ENCODE measurements at places on chromosomes 11 and 22. TPM values are rescaled to one million over a fixed set of nuclear protein-coding genes. Genes with fewer than 3 reads are reported as not detected.

- H3K4me3 ChIP-seq, result no peak overlapping the region
- no peaks in the 10 kb centered on the region for H3K36me3 ChIP-seq
- H3K4me1 ChIP-seq, result no peaks in the 10 kb centered on the region
- DNase-seq, result no peak
- no peak overlapping the region for H3K27ac ChIP-seq
These were observed 58.3 kb upstream of the RASD2 start for GRCh38 chr22:35482311-35482710.

DNA sequence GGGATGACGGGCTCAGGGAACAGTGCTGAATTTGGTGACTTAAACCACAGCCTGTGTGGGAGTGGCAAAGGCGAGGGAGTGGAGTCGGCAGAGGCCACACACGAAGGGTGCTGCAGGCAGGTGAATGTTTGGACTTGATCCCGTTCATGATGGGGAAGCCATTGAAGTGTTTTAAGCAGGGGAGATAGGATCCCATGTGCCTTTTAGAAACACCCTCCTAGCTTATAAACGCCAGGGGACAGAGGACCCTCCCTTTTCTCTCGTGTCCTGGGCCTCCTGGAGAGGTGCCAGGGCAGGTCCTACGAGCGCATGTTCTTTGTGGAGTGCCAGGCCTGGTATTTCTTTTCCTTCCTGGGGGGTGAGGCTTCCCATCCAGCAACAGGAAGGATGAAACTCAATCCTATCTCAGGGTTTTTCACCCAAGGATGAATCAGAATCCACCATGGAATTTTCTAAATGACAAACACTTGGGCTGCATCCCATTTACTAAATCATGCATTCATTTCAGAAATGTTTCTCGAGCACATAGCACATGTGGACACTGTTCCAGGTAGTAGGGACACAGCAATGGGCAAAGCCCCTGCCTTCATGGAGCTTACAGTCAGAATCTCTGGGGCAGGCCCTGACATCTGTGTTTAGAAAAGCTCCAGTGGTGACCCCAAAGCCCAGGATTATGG, 59.6 kb downstream of the CHRDL2 start:
- H3K27ac ChIP-seq, result no peak overlapping the region
- H3K36me3 ChIP-seq, result no peaks in the 10 kb centered on the region
- H3K4me1 ChIP-seq, result no peaks in the 10 kb centered on the region
- H3K27me3 ChIP-seq, result no peaks in the 10 kb centered on the region

DNA sequence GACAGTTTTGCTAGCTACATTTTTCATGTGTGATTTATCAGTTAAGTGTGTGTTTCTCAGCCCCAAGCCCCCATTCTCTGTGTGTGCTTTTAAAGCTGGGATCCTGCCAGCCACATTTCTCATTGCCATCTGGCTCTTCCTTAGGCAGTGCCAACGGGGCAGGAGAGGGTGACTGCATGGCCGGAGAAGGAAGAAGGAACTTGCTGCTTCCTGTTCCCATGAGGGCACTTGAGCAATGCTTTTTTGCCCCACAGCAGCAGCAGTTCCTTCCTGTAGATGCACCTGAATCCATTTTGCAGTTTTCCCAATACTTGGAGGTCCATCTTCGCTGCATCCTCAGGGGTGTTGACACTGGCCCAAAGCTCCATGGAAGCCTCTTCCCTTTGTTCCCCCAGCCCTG, 37.5 kb downstream of the TNRC6B start:
- H3K27me3 ChIP-seq, result no peaks in the 10 kb centered on the region
- no peak for DNase-seq
- no peak overlapping the region for H3K4me3 ChIP-seq
- H3K36me3 ChIP-seq, result no peaks in the 10 kb centered on the region
- peaks cover 19% of the 10 kb centered on the region for H3K4me1 ChIP-seq

- no peaks in the 10 kb centered on the region for H3K4me1 ChIP-seq
- no peaks in the 10 kb centered on the region for H3K27me3 ChIP-seq
- no peak overlapping the region for H3K27ac ChIP-seq
- H3K36me3 ChIP-seq, result no peaks in the 10 kb centered on the region
These were observed 44.4 kb downstream of the INSC start for GRCh38 chr11:15159085-15159484.

DNA sequence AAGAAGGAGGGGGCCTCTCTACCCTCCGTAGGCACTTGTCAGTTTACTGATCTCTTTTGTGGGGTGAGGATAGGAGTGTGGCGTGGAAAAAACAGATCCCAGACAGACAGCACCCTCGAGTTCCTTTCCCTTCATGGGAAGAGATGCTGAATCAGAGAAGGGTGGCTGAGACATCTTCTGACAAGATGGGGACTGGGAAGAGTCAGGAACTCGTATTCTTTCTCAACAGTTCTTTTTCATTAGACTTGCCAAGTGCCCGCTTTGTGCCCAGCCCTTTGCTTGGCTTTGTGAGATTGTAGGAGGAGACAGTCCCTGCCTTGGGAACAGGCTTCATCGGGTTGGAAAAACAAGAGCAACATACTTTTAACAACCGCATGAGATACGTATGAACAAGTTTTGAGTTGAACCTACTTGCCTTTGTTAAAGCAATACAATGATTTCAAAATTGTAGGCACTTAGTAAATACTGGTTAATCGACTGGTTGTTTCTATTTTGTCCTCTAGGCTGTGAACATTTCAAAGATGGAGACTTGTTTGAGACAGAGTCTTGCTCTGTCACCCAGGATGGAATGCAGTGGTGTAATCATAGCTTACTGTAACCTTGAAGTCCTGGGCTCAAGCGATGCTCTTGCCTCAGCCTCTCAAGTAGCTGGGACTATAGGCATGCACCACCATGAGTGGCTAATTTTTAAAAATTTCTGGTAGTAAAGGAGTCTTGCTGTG, 1.1 kb downstream of the RRM1 start:
- no peaks in the 10 kb centered on the region for H3K4me1 ChIP-seq
- no peak overlapping the region for H3K27ac ChIP-seq
- H3K27me3 ChIP-seq, result no peaks in the 10 kb centered on the region
- DNase-seq, result no peak
- H3K4me3 ChIP-seq, result peak overlapping the region; percentile 51

DNA sequence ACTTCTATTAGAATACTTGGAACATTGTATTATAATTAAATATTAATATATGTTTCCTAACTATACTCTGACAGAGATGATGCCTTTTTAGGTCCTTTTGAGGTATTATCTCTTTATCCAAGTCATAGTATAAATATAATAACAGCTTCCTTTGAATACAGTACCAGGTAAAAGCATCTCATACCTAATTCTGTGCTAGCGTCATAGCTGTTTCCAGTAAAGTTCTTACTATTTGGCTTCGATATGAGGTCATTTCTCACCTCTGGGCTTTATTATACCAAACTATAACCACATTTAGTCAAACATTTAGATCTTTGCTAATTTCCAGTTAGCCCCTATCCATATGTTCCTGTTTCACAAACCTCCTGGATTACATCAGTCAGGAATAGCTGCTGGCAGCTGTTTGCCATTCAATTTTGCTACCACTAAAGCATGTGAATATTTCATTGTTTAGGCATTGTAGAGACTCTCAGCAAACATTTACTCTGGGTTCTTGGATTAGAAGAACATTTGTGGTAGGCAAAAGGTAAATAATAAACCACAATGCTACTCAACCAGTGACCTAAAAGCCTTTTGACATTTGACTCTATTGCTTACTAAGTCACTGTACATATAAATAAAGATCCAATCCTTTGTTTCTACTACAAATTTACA, 255.1 kb downstream of the TTC28 start:
- H3K4me3 ChIP-seq, result no peak overlapping the region
- no peaks in the 10 kb centered on the region for H3K27me3 ChIP-seq
- peak overlapping the region; percentile 41 for H3K27ac ChIP-seq
- H3K36me3 ChIP-seq, result no peaks in the 10 kb centered on the region

Gene ATL3
- 3.1 TPM for total RNA-seq

Gene BTG4
- total RNA-seq, result not detected

Measured in cardiac muscle cell (in vitro differentiated cells and primary cell).